ENCODE measurements at places on chromosomes 16 and 17. TPM values are rescaled to one million over a fixed set of nuclear protein-coding genes. Genes with fewer than 3 reads are reported as not detected.

DNA sequence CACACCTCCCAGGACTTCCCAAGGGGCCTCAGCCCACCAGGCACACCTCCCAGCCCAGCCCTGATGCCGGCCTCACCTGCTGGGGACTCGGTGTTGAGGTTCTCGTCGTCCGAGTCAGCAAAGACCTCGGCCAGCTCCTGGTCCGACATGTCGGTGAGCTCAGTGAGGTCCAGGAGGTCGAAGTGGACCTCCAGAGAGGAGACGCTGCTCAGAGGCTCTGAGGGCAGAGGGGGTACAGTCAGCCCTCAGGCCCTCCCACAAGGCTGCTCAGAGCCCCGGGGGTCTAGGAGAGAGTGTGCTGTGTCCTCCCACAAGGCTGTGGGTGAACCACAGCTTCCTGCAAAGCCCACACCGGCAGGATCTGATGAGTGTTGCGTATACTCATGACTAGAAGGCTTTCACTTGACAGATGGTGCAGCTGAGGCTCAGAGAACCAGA lies 10.5 kb downstream of the DBNDD1 start:
- no peaks in the 10 kb centered on the region for H3K27me3 ChIP-seq
- H3K36me3 ChIP-seq, result no peaks in the 10 kb centered on the region
- H3K27ac ChIP-seq, result no peak overlapping the region
- H3K4me1 ChIP-seq, result peaks cover 11% of the 10 kb centered on the region
- peak; percentile 78 for DNase-seq

DNA sequence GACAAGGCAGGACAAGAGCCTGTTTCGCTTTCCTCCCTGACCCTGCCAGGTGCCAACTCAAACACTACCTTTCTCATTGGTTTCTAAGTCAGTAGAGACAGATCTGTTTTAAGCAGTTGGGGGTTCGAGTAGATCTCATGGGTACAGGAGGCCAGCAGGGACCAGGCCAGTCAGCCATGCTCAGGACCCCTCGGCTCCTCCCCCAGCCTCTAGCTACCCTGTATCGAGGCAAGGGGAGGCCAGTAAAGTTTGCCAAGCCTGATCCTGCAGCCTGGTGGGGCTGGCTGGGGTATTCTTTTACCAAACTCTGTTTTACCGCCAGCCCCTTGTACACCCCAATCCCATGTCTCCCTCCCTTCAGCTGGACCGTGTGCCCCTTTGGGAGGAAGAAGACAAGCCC lies 26.6 kb downstream of the OR1D5 start:
- peaks cover 3% of the 10 kb centered on the region for H3K27me3 ChIP-seq
- H3K4me1 ChIP-seq, result peaks cover 11% of the 10 kb centered on the region
- H3K27ac ChIP-seq, result no peak overlapping the region
- no peaks in the 10 kb centered on the region for H3K36me3 ChIP-seq
- no peak for DNase-seq

- no peaks in the 10 kb centered on the region for H3K27me3 ChIP-seq
- DNase-seq, result no peak
- H3K4me3 ChIP-seq, result no peak overlapping the region
- peaks cover 19% of the 10 kb centered on the region for H3K36me3 ChIP-seq
- no peak overlapping the region for H3K27ac ChIP-seq
These were observed 6.9 kb downstream of the DEXI start for GRCh38 chr16:10935226-10935915.

DNA sequence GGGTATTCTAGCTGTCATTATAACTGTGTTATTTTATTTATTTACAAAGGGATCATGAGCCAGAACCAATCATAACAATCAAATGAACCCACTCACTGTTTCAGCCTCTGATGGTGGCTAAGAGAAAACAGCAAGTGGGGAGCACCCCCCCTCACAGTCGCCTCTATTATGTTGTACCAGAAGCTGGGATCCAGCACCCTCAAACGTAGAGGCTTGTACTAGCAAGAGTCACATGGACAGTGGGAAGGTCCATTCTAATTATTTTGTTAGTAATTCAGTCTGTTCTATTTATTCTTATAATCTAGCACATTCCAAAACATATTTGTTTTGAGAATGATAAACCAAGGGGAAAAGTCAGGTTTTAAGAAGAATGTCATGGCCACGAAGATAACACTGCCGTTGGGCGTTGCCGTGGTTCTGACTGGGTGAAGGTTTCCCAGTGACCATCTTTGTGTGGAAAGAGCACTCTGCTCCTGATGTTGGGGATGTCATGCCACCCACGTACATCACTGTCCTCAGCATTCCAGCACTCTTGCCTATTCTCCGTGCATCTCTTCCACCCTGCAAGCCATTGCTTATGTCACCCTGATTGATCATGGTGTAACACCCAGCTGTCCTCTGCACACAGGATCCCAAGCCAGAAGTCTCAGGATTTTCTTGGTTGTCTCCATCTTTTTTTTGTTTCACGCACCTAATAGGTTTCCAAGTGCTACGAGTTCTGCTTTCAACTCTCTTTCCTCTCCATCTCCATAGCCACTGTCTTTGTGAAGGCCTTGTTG lies 205.8 kb downstream of the PRKCA start:
- peak overlapping the region; percentile 26 for H3K4me3 ChIP-seq
- peak overlapping the region; percentile 91 for H3K27ac ChIP-seq
- H3K27me3 ChIP-seq, result no peaks in the 10 kb centered on the region
- no peak for DNase-seq

DNA sequence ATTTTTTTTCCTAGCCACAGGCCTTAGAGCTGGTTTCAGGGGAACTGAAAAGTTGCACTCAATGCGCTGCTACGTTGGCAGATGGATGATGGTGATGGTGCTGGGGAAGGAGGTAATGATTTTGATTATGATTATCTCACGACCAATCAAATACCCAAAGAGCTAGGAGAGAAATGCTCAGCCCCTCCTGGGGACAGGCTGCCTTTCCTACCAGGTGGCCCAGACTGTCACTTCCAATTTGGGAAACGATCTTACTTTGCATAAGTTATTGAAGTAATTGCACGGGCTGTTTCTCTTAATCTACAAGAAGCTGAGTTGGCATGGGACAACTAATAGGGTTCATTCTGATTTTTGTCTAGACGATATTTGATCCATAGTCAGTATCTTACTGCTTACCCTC lies 379.7 kb upstream of the EEF2KMT start:
- H3K27ac ChIP-seq, result no peak overlapping the region
- H3K36me3 ChIP-seq, result no peaks in the 10 kb centered on the region
- no peak overlapping the region for H3K4me3 ChIP-seq
- no peaks in the 10 kb centered on the region for H3K4me1 ChIP-seq
- H3K27me3 ChIP-seq, result peaks cover 4% of the 10 kb centered on the region

- no peaks in the 10 kb centered on the region for H3K27me3 ChIP-seq
- H3K4me3 ChIP-seq, result peak overlapping the region; percentile 79
- peaks cover 64% of the 10 kb centered on the region for H3K4me1 ChIP-seq
- no peak for DNase-seq
- peaks cover 7% of the 10 kb centered on the region for H3K36me3 ChIP-seq
These were observed 1.2 kb upstream of the NFATC3 start for GRCh38 chr16:68083861-68084503.

The MGAT5B gene
- not detected for total RNA-seq

GRCh38 chr17:30236766-30237165 lies 1.3 kb upstream of the SLC6A4 start:
- peaks cover 16% of the 10 kb centered on the region for H3K4me1 ChIP-seq
- no peak overlapping the region for H3K27ac ChIP-seq
- peaks cover 60% of the 10 kb centered on the region for H3K27me3 ChIP-seq
- H3K4me3 ChIP-seq, result peak overlapping the region; percentile 27
- DNase-seq, result peak; percentile 49
